SW 1271 (cell line): ENCODE measurements at places on chromosomes 1 and 21.

- no peak for DNase-seq
Measured at GRCh38 chr1:196209265-196209664, 399.0 kb downstream of the KCNT2 start.

DNA sequence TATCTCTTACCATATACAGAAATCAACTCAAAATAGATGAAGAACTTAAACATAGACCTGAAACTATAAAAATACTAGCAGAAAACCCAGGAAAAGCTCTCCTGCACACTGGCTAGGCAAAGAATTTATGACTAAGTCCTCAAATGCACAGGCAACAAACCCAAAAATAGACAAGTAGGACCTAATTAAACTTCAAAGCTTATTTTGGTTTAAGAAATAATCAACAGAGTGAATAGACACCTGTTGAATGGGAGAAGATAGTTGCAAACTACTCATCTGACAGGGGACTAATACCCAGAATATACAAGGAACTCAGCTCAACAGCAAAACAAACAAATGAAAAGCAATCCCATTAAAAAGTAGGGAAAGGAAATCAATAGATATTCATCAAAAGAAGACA lies 40.7 kb downstream of the WARS2 start:
- no peak for DNase-seq

DNA sequence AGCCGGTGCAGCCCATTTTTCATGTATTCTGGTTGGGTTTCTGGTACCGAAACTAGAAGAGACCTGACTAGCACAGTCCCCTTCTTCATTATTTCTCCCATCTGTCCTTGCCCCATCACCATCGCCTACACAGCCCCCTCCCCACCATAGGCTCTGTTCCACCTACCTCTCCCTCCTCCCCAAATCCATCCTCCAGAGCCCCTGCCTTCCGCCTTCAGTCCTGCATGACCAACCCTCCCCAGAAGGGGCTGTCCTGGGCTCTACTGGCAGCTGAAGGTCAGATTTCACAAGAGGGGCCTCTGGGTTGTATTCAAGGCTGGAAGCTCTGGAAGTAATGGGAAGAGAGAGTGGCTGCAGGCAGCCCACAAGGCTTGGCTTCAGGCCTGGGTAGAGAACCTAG lies 55.2 kb downstream of the SDC3 start:
- DNase-seq: no peak

GRCh38 chr1:234114648-234115307 lies 210.3 kb downstream of the SLC35F3 start:
- DNase-seq: no peak

DNA sequence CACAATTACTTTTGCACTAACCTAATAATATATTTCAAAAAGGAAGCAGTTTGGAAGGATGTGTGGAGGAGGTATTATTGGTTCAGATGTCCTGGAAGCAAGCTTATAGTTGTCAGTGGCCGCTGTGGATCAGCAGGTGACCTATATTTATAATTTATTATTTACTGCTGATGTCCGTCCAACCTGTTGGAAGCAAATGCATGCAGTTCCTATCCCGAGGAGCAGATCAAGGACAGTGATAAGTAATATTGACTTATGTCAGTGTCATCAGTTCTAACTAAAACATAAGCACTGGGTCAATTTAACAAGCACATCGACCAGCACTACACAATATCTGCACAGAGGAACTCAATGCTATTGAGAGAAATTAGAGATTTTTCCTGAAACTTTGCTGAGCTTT lies 270.1 kb downstream of the BRINP2 start:
- DNase-seq: no peak

DNA sequence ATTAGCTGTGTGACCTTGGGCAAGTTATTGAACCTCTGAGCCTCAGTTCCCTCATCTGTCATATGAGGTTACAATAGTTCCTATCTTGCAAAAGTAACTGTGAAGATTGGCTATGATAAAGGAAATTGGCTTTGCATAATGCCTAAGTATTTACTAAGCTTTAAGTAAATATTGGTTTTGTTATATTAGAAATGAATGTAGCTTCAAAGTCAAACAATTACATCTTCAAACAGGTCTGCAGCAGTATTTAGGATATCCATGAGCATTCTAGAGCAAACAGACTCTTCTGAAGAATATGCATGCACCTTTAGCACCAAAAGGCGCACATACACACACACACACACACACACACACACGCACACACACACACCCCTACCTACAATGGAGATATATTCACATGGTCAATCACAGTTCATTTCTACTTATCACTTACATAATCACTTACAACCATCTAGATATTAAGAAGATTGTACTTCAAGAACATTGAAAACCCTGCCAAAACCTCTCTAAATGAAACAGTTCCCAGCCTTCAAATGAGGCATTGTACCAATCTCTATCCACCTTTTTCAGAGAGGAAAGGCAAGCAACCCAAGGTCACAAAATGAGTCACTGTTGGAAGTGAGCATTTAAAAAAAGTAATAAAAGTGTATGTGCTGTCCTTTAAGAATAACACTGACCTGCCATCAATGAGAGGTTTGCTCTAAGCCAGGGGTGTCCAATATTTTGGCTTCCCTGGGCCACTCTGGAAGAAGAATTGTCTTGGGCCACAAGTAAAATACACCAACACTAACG lies 13.4 kb upstream of the FAM43B start:
- DNase-seq: no peak

- DNase-seq: no peak
Measured at GRCh38 chr1:89652373-89652772, 19.5 kb downstream of the LRRC8C start.

GRCh38 chr1:200343874-200344273 lies 66.0 kb downstream of the ZNF281 start:
- DNase-seq: no peak

- DNase-seq: no peak
Measured at GRCh38 chr1:219744652-219745469, 132.0 kb upstream of the ZC3H11B start.

DNA sequence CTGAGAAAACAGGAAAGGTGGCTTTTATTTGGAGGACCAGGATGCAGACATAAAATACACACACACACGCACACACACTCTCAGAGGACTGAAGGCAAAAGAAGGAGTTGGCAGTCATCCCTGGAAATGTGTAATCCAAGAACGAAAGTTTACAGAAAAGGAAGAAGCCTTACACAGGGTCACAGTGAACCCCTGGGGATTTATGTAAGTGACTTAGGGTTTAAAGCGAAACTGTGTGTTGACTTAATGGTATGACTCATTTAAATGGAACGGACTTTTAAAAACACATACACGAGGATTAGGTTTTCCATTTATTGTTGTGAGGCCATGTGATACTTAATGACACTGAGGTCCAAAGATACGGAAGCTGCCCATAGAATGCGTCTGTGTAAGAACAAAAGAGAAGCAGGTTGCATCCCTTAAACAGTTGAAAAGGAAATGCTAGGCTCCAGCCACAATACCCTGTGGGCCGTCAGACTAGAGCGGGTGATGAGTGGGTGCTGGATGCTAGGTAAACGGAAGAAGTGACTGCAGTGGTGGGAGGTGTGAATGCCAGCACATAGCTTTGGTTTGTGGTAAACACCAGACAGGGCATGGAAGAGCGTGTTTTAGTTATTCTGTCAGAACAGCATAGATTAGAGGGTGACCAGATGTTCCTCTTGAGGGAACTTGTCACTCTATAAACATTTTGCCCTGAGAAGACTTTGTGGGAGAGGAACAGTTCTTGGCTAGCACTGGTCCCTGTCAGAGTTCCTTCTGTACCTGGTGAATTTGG lies 21.6 kb upstream of the BCL10 start:
- peak; percentile 90 for DNase-seq

GRCh38 chr1:94095112-94095637 lies 25.8 kb downstream of the ABCA4 start:
- DNase-seq: no peak

GRCh38 chr1:202208351-202208857 lies 14.8 kb downstream of the LGR6 start:
- no peak for DNase-seq

GRCh38 chr1:180428782-180429695 lies 73.3 kb downstream of the ACBD6 start:
- no peak for DNase-seq

DNA sequence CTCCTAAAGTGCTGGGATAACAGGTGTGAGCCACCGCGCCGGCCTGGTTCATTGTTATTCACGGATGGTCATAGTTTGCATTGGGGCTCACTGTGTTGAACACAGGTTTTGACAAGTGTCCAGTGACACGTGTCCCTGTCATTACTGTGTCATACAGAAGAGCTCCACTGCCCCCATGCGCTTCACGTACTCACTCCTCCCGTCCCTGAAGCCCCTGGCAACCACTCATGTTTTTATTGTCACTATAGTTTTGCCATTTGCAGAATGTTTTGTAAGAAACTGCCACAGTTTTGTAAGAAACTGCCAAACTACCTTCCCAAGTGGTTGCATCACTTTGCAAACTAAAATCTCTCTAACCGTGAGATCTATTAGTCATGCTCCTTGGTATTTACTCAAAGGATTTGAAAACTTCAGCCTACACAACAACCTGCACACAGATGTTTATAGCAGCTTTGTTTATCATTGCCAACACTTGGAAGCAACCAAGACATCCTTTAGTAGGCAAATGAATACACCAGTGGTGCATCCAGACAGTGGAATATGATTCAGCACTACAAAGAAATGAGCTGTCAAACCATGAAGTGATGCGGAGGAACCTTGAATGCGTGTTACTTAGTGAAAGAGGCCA lies 163.2 kb upstream of the COL6A1 start:
- no peak for DNase-seq

DNA sequence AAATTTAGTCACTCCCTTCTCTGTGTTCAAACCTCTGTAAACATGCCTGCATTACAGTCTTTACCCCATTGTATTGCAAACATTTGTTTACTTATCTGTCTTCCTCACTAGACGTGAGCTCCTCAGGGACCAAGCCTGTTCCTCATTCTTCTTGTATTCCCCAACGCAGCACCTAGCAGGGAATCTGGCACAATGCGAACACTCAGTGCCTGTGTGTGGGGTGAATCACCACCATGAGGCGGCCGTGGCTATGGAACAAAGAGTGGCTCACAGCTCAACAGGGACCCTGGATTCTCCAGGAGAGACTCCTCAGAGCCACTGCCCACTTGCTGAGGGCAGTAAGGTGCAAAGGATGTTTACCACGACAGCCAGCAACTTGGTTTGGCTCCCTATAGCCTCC lies 95.9 kb downstream of the DDX20 start:
- DNase-seq: no peak

GRCh38 chr1:198932351-198932991 lies 293.6 kb downstream of the PTPRC start:
- DNase-seq: peak; percentile 49

- DNase-seq: no peak
Measured at GRCh38 chr1:33687000-33687399, 176.9 kb upstream of the HMGB4 start.

- no peak for DNase-seq
Measured at GRCh38 chr21:45515241-45516061, 26.8 kb downstream of the SLC19A1 start.

- DNase-seq: no peak
Measured at GRCh38 chr1:234386122-234386521, 12.9 kb downstream of the COA6 start.

GRCh38 chr1:65068202-65069010 lies 79.6 kb upstream of the AK4 start:
- no peak for DNase-seq

GRCh38 chr1:186236921-186237320 lies 138.1 kb downstream of the TPR start:
- peak; percentile 27 for DNase-seq

DNA sequence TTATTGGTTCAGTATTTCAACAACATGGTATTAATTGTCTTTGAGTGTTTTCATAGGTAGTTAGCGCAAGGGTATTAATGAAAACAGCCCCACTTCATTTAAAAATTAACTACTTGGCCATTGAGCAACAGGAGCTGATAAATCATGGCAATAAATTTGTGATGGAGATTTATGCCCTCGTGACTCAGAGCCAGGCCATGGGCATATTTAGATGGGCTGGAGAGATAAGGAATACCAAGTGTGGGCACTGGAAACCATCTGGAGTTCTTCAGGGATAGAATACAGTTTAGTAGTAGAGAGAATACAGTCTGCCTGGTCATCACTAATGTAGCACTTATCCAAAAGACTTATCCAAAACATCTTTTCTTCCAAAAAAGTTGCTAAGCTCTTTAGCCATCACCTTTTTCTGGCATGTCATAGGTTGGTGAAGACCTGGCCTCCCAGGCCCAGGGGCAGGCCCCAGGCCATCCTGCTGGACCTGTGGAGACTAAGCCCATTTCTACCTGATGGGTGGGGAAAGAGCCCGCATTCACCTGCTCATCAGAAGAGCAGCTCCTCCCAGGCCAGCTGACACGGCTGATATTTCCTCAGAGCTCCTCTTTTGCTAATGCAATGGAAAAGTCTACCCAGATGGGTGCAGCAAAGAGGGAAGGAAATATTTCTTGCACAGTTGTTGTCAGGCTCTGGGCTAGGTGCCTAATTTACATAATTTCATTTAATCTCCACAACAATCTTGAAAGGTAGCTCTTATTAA lies 238.0 kb downstream of the TM2D1 start:
- DNase-seq: no peak

GRCh38 chr21:24011087-24011486 lies 1596.2 kb downstream of the MRPL39 start:
- DNase-seq: no peak

DNA sequence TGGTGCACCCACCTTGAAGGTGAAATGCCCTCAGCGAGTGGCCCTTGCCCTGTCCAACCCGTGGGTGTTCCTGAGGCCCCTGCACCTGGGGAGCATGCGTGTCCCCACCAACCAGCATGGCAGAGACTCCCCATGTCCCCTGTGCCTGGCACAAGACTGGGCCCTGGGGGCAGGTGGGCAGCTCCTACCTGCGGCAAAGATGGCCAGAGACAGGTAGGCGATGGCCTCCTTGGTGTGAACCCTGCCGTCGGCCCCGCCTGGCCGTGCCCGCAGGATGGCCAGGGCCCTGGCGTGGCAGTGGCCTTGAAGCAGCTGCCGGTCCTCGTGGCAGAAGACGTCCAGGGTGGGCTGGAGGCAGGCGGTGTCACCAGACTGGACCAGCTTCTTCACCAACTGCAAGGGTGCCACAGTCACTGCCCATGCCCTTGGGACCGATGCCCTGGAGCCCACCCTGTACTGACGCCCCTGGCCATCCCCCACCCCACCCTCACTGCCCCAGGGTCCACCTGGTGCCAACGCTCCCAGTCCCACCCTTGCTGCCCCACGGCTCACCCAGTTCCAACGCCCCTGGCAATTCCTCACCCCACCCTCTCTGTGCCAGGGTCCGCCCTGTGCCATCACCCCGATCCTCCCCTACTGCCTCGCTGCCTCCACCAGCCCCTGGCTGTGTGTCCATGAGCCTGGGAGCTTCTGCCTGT lies 15.7 kb downstream of the TTC34 start:
- no peak for DNase-seq

DNA sequence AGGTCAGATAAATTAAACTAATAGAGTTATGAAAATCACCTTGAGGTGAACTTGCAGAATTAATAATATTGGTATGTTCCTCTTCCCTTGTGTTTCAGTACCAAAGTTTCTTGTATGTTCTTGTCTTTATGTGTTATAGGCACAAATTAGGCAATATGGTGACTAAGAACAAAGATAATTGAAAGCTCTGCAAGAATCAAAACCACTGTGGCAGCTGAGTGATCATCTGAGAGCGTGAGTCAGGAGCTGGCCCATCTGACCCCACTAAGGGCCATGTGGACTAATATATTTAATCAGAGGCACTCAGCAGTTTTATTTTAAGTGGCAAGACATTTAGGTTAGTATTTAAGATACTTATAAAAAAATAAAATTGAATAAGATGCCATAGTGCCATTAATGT lies 12.8 kb upstream of the CASQ2 start:
- no peak for DNase-seq
